ENCODE measurements at places on chromosomes 7 and 10.

DNA sequence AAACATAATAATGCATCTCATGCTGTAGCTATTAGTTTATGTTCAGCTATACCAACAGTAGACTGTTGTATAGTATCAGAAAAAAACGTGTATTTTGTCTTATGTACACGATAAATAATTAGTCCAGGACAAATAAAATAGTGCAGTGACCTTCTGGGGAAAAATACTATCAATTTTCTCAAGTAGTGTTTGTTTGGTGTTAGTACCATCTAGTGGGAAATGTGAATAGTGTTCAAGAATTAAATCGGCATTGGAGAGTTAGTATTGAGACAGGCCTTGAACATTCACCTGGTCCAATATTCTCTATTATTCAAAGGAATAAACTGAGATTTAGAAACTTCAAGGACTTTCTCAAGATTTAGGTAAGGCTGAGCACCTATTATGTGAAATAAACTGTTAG is 21.7 kb upstream of the OR2A5 start:
- peak; percentile 18 for DNase-seq

GRCh38 chr10:43130770-43131171 is 7.5 kb upstream of the CSGALNACT2 start:
- no peak for DNase-seq

- DNase-seq: no peak
Measured at GRCh38 chr7:55532150-55532917, 40.0 kb downstream of the VOPP1 start.

DNA sequence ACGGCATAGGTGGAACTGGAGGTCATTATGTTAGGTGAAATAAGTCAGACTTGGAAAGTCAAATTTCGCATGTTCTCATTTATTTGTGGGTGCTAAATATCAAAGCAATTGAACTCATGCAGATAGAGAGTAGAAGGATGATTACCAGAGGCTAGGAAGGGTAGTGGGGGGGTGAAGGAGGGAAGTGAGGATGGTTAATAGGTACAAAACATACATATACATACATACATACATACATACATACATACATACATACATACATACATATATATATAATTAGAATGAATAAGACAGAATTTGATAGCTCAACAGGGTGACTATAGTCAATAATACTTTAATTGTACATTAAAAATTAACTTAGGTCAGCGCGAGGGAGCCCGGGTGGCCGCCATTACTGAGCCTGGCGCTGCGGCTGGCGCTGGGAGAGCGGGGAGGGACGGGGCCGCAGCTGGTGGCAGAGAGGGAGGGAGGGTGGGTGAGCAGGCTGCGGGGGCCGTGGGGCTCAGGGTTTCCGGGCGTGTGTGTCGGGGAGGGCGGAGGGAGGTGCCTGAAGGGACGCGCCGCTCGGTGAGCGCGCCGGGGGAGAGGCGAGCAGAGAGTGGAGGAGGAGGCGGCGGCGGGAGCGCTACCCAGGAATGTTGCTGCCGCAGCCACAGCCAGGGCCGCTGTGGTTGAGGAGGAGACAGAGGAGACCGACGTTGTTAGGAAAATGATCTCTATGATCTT is 85.8 kb upstream of the EGFR start:
- no peak for DNase-seq

GRCh38 chr7:18496341-18496700 is 772 bp downstream of the HDAC9 start:
- no peak for DNase-seq

DNA sequence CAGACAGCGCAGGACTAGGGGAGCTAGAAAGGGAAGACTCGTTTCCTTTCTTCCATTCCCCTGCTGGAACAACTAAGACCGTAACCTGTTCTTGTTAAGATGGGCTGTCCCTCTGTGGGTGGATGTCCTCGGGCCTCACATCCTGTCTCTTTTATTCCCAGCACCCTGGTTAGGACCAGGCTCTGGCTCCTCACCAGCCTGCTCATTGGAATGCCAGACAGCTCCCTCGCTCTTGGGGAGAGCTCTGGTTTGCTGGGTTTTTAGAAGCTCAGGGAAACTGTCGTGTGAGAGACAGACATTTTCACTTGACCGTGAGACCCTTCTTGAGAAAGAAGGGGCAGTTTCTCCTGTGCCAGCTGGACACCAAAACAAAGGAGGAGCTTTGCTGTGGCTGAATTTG is 58.1 kb upstream of the HABP2 start:
- DNase-seq: no peak

DNA sequence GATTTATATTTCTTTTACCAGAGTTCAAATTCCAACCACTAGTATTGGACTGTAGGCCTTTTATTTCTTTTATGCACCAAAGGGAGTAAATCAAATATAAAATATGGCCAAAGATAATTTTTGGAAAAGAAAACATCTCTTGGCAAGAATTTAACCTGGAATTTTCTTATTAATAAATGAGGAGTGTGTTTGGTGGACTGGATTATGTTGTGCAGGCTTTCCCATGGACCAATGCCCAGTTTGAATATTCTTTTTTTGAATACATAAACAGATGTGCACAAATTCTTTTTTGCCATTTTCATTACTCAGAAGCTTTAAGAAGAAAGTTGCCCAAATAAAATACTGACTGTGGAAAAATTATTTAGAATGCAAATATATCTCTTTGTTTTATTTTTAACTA is 22.1 kb upstream of the PRKG1 start:
- DNase-seq: no peak
